Cardiac ventricle fibroblast (primary cell): ENCODE measurements at places on chromosomes 7 and 10. TPM values are rescaled to one million over a fixed set of nuclear protein-coding genes. Genes with fewer than 3 reads are reported as not detected.

KCND2 gene
- not detected in 2 replicates for total RNA-seq

CALML3 gene
- not detected in 2 replicates for total RNA-seq

EBF3 gene
- total RNA-seq, result 22.8 and 25.3 TPM in 2 replicates

SAMD9 gene
- total RNA-seq, result 9.7 and 10.0 TPM in 2 replicates

TMEM106B gene
- 33.1 and 66.0 TPM in 2 replicates for total RNA-seq

C10orf105 gene
- 0.06 TPM in 1 of 2 replicates, not detected in the other for total RNA-seq

UROS gene
- 52.1 and 58.9 TPM in 2 replicates for total RNA-seq
